Activated naive CD4-positive, alpha-beta T cell (primary cell): ENCODE measurements at places on chromosomes 2 and 18.
A peak's percentile ranks its signal among the peaks of the same experiment; 100 is the strongest.

DNA sequence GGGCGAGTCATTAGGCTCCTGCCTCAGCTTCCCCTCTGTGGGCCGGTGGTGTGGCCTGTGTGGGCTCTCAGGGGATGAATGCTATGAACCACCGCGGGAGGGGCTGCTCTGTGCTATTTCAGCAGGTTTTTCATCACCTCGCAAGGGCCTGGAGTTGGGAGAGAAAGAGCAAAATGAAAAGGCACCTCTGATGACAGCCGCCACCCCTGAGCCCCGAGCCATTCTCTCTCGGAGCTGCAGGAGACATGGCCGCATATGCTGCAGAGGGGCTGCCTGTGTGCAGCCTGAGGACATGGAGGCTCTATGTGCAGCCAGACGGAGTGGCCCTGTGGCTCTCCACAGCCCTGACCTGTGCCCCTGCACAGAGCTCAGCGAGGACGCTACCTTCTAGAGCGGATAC, 96.2 kb upstream of the CTDP1 start:
- DNase-seq, result no peak

DNA sequence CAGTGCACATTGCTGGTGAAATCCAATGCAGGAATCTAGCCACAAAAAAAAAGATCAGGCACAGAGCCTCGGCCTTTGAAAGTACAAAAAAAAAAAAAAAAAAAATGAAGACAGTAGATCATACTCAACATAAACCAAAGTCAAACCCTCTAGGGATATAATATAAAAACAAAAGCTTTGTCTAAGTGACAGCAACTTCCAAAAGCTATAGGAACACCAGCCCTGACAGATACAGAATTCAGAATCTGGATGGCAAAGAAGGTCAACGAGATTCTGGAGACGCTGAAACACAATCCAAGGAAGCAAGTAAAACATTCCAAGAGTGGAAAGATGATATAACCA, 54.0 kb upstream of the SCN1A start:
- DNase-seq, result no peak

DNA sequence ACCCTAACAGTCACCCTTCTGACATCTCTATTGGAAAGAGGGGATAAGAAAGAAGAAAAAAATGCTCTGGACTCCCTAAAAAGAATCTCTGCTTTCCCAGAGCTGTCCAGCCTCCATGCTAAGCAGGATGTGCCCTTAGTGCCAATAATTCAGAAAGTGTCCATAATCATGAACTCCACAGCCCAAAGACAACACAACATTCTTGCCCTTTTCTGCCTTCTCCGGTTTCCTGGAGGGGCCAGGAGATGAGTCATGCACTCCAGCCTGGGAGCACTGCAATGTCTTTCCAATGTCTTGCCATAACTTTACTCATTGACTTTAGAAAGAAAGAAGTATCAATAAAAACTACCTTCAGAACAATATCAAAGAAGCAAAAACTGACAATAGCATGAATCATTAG, 44.0 kb downstream of the KLF7 start:
- no peak for DNase-seq

DNA sequence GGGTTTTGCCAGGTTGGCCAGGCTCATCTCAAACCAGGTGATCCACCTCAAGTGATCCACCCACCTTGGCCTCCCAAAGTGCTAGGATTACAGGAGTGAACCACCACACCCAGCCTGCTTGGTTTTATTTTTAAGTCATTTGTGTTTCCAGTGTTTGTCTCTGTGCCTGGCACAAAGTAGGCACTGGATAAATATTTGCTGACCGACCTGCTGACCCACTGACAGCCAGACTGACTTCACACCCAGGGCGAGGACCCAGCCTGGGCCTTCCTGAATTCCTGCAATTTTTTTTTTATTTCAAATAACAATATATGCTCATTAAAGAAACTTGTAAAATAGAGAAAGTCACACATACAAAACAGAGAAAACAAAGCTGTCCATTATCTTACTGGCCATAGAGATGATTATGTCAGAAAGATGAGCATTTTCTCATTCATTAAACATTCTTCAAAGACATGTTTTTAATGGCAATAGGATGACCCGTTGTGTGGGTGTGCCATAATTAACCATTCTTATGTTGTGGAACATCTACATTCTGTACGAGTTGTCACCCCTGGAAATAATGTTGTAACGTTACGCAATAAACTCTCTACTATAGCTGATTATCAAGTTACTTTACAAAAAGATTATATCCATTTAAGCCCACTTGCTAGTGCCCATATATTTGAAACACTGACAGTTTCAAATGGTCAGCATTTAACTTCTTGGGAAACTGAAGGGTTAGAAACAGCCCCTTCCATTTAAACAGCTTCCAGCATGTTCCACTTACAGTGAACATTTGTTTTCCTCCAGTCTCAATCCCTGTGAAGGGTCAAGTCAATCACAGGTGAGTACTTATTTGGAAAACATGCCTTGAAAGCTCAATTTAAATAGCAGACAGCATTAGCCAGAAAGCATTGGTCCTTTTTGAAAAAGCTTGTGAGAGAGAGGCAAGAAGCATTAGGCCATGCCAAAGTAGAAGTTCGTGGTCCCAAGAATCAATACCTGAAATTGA, 25.7 kb upstream of the GATA6 start:
- DNase-seq, result no peak

DNA sequence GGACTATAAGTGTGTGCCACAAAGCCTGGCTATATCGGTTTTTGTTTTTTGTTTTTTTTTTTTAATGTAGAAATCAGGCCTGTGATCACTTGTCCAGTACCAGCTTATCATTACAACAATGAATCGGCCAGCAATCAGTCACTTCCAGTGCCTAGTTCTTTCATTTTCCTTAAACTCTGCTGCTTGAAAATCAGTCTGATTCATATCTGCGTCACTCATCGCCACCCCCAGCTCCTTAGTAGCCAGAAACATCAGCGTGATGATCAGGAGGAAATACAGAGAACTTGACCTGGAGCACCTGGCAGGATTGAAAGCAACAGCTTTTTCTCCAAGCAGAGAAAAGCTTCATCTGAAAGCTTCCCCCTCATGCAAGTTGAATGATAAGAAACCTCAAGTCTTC, 75.4 kb downstream of the SPTBN1 start:
- DNase-seq, result no peak

DNA sequence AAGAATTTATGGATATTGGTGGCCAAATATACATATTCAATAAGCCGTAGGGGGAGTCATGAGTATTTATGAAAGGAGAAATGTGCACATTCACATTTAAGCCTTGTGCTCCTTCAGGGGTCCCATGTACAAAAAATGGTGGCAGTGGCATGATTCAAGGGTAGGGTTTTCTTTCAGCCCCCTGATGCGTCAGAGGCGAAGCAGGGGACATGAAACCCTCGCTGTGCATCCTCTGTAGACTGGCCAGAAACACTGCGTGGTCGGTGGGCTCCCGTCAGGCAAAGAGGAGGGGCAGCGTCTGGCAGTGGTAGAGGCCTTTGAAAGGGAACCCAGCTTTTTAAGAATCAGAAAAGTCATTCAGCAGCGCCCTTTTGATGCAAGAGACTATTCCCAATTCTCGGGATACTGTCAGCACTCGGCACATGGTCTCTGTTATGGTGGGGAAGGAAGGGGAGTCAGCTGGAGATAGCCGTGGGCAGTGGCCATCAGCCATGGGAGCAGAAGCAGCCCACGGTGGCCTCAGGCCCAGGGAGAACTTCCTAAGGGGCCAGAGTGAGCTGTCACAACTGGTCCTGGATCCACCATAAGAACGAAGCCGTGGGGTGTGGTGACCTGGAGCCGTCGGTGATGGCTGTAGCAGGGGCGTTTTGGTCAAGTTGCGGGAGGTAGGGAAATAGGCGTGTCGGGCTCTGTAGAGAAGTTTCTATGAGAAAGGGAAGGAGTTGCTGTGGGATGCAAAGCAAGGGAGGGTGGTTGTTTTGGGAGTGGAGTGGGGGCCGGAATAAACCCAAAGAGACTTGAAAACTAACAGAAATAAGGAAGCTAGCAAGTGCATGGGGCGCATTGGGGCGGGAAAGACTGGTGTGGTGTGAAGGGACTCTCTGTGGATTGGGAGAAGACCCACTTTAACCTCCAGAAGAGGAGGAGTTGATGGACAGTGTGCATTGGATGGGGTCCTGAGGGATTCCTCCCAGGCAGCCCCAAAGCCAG, 95.6 kb downstream of the SH3BP4 start:
- no peak for DNase-seq

GRCh38 chr2:218854860-218855259, 4.7 kb upstream of the WNT6 start:
- no peak for DNase-seq

GRCh38 chr2:159808032-159808425, 10.0 kb upstream of the CD302 start:
- DNase-seq, result no peak

DNA sequence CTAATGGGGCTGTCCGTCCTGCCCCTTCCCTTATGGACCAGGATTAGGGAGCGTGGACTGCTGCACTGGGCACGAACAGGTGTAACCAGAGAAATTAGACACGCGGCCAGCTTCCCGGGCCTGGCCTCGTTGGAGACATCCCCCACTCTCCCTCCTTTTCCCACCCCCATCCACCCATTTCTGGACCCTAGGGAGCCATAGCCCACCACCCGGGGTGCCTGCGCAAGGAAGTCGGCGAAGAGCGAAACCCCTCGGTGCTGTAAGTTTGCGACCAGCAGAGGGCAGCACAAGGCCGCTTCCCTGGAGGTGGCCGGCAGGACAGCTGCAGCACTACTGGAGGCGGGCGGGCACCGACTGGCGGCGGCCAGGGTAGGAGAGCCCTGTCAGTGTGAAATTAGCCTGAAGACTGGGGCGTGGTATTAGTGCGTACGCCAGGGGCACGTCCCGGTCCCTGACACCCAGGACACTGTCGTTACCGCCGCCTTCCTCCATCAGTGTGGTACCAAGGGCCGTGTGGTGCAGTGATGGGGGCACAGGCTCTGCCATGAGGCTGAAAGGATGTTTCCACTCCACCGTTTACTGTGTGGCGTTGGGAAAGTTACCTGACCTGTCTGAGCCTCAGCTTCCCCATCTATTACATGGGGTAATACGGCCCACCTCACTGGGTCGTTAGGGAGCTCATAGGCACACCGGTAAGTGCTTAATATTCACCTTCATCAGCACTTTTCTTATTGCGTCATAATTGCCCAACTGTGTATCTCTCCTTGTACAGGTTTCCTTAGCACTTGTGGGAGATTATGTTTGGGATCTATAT, 36.0 kb upstream of the CD207 start:
- peak; percentile 66 for DNase-seq

DNA sequence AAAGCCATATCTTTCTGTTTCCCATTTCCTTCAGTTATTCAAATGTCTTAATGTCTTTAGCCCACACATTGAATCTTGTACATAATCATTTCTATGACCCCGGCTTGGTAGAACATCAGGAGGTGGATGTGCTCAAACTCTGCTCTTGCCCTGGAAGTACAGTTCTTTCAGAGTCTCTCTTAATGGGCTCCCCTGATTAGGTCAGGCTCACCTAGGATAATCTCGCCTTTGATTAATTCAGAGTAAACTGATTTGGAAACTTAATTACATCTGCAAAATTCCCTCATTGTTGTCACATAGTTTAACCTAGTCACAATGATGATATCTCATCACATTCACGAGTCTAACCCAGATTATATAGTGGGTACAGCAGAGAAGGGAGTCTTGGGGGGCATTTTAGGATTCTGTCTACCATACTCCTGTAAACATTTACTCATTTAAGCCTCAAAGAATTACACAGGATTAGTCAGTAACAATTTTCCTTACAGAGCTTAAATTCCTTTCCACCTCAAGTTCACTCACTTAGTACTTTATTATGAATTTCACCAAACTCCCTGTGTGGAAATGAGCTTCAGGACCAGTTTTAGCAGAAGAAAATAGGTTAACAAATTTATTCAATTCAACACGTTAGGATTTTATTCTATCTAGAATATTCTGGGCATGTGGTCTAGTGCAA, 135.5 kb downstream of the FHOD3 start:
- DNase-seq, result no peak

DNA sequence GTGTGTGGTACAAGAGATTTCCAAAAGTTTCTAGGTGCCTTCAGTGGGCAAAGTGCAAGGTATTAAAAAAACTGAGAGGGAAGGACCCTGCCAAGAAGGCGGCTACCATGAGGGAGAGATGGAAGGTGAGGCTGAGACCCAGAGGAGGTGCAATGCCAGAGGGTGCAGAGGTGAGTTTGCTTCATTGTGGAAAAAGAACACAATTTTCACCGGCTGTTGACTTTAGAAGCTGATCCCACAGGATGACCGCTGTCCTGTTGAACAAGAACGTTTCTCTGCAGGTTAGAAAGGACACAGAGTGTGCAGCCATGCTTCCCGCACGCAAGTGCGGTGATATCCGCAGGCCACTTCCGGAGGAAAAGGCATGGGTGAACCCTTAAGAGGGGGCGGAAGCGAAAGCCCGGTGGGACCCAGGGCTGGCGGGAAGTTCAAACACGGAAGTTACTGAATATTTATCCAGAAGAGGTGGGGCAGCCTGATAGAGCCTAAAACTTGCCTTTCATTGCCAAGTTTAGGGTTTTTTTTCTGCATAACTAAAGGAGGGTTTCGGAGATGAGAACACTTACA, 16.6 kb downstream of the SP110 start:
- DNase-seq, result no peak

- no peak for DNase-seq
Measured at GRCh38 chr2:25991965-25992364, 9.7 kb upstream of the KIF3C start.

- no peak for DNase-seq
Measured at GRCh38 chr2:96306370-96306769, 1.0 kb upstream of the SNRNP200 start.

DNA sequence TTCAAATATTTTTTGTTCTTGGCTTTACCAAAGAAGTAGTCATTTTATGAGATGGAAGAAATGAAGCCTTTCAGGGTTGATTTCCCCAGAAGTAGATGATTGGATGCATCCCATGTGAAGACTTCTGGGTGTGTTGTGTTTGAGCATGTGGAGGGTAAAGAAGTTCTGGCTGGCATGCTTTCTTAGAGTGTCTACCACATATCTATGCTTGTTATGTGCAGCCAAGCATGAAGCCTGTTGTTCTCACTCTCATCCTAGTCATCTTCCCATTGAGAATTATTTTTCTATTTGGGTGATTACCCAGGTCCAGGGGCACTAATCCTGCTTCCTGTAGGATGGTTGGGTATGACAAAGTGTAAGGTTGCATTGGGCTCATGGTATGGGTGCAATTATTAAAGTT, 472.9 kb downstream of the PTPRM start:
- no peak for DNase-seq

DNA sequence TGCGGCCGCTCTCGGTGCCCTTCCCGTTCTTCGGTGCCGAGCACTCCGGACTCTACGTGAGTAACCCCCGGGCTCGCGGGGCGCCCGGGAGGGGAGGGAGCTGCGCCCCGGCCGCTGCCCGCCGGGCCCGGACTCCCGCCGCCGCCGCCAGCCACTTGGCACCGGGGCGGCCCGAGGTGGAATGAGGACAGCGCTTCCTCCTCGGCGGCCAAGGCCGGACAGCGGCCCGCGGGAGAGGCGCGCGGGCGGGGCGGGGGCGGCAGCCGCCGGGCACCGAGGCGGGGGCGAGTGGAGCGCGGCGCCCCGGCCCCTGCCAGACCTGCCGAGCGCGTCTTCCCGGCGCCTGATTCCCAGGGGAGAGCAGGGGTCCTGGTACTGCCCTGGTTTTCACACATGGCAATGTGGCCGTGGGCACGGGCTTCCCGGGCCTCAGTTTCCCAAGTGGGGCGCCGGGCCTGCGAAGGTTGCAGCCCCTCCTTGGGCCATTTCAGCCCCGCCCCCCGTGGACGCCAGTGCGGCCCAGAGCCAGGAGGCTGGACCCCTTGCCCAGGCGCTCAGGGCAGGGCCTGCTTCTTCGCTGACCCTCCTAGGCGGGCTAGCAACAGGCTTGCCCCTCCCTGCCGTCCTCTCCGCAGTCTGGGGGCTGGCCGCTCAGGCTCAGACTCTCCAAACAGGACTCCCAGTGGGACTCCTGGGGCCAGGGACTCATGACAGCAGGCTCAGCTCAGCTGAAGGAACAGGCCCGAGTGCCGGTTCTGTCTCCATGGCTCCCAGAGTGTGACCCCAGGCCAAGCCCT, 775 bp downstream of the SNED1 start:
- DNase-seq, result no peak
